Right cardiac atrium (tissue), 5 donors: ENCODE measurements at places on chromosomes 4 and X. TPM values are rescaled to one million over a fixed set of nuclear protein-coding genes. Genes with fewer than 3 reads are reported as not detected.
A peak's percentile ranks its signal among the peaks of the same experiment; 100 is the strongest.

DNA sequence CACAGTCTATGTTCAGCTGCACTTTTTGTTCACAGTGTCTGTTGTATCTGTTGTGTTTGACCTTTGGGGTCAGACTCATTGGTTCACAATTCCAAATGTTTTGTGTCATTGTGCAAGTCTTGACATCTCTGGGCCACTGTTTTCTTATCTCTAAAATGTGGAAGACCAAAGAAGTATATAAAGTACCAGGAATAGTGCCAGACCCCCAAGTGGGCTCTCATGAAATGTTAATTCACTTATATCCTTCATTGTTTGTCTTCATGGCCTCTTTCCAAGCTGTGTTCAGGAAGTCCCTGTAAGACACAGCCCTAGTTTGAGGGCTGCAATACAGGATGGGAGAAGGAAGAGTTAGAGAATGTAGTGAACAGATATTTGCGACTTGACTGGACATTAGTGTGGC, 468.3 kb upstream of the BOD1L1 start:
- no peak for DNase-seq

DNA sequence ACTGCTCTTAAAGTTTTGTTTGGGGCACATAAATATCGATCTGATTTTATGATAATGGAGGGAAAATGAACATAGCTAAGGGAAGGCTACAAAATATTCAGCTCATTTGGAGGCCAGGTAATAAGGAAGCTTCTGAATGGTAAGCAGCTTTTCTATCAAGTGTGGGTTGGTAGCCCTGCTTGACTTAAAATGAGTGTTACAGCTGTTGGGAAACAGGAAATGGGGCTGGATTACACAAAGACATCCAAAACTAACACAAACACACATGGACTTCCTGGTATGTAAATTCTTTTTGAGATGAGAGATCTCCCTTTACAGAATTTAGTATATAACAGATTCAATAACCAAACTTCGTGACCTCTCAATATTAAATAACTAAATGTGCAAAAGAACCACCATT, 58.0 kb downstream of the FGF16 start:
- no peak for DNase-seq

DNA sequence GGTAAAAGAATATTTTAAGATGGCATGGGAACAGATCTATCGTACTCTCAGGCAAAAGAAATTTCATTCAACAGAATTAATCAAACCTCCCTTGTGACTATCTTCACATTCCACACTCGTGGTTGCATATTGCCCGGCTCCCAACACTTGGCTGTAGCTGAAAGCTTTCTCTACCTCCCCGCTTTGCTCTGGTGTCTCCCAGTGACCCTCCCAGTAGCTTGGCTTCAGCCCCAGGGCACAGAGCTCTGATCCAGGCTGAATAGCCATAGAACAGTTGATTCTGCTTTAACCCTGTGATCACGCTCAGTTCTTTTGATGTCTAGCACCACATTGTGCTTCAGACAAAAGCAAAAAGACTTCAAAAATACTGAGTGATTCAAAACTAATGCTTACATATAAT, 24.6 kb downstream of the SLC7A11 start:
- DNase-seq: peak; percentile 37

GRCh38 chr4:38111717-38112116, 151.5 kb downstream of the PTTG2 start:
- no peak for DNase-seq

- no peak for DNase-seq
Observed at GRCh38 chr4:26094076-26094475, 180.1 kb downstream of the SMIM20 start.

Gene STOX2
- 12.8 TPM for total RNA-seq

Gene GRID2
- total RNA-seq: 0.71 TPM

Gene CENPE
- total RNA-seq: 0.77 TPM

Gene KLHL13
- total RNA-seq: 7.0 TPM

Gene PPM1K
- total RNA-seq: 109 TPM
